NCI-H524 treated with DMSO at 0.1 percent for 48 hours (cell line): ENCODE measurements at places on chromosomes 4 and X.

GRCh38 chr4:87589531-87589930 lies 18.8 kb upstream of the DSPP start:
- DNase-seq = no peak

DNA sequence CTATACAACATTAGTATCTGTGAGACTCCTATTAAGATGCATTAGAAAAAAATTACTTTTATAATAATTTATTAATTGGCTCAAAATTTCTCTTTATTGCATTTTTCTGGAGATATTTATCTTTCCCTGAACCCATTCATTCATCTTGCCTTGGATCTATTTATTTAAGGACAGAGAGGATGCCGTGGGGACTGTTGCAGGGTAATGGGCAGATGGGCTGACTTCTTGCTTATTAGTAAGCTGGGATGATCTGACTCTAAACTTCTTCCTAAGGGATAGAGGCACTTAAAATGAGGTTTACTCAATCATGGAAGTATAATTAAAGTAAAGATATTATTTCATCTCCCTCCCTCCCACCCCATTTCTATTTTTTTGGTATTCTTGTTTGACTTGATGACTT lies 18.2 kb upstream of the ANK2 start:
- DNase-seq = no peak

- no peak for DNase-seq
Measured at GRCh38 chrX:119251386-119251785, 15.3 kb downstream of the PGRMC1 start.

DNA sequence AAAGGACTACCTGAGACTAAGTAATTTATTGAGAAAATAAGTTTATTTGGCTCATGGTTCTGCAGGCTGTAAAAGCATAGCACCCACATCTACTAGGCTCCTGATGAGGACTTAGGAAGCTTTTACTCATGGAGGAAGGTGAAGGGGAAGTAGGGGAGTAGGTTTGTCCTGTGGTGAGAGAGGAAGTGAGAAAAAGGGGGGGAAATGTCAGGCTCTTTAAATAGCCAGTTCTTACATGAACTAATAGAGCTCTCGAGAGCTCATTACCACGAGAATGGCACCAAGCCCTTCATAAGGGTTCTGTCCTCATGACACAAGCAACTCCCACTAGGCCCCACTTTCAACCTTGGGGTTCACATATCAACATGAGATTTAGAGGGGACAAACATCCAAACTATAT lies 125.5 kb upstream of the NRK start:
- DNase-seq = no peak

DNA sequence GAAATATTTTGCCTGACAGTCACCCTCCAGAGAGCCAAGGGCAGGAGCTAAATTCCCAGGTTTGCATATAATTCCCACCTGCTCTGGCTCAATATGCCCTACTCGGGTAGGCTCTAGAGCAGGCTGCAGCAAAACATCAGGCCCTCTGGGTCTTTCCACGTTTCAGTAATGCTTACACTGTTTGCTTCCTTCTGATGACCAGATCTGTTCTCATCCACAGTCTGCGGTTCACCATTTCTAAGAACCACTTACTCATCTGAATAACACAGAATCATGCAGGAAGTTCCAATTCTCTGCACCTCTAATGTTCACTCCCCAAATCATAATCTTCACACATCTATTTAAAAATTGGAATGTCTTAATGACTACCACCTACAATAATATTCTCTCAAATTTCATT lies 141.4 kb downstream of the PPP3CA start:
- DNase-seq = no peak

DNA sequence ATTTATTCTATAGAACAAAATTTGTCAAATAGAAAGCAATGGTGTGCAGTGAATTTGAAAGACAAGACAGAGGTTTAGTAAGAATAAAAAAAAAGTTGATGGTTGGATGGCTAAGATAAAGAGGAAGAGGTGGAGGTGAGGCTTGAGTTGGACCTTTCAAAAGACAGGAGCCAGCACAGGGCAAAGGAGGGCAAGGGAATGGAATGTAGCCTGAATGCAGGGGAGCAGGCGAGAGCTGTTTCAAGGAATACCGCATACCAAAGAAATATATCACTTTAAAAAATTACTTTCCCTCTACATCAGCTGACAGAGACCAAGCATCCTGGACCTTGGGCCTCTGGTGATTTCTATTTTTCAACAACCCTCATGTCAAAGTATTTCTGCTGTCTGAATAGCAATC lies 38.0 kb upstream of the CXXC4 start:
- DNase-seq = no peak

DNA sequence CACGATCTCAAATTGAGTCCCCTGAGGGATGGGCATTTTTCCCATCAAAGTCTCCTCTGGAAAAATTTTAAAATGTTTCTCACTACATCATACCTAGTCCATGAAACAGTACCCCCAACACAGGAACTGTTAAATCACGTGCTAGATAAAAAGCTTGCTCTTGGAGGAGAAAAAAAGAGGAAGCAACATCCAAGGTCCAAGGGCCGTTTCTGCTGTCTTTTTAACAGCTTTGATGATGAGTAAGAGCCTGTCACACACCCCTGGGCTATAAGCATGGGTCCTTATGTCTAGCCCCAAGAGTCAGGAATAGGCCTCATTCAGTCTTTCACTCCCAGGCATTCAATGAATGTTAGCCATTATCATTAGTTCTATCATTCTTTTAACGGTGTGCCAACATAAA lies 128.9 kb downstream of the SH3KBP1 start:
- no peak for DNase-seq

DNA sequence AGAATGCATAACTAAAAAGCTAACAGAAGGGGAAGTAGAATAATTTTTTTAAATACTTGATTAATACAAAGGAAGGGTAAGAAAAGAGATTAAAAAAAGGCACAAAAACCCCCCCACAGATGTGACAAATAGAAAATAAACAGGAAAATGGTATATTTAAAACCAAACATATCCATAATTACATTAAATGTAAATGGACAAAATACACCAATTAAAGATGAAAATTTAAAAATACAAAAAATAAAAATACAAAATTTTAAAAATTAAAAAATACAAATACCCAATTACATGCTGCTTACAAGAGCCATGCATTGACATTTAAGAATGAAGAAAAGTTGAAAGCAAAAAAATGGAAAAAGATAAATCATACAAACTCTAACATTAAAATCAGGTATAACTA lies 86.0 kb downstream of the SEL1L3 start:
- no peak for DNase-seq

DNA sequence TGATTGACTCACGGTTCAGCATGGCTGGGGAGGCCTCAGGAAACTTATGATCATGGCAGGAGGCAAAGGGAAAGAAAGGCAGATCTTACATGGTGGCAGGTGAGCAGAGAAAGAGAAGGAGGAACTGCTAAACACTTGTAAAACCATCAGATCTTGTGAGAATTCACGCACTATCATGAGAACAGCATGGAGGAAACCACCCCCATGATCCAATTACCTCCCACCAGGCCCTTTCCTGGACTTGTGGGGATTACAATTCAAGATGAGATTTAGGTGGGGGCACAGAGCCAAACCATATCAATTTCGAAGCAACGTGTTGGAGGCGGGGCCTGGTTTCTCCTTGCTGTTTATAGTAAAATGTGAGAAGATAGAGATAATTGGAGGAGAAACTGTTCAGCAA lies 167.4 kb downstream of the GABRB1 start:
- peak; percentile 52 for DNase-seq

- DNase-seq = no peak
Measured at GRCh38 chr4:99381588-99382175, 29.1 kb upstream of the ADH1C start.

GRCh38 chr4:48196758-48197504 lies 62.9 kb upstream of the TXK start:
- DNase-seq = no peak

DNA sequence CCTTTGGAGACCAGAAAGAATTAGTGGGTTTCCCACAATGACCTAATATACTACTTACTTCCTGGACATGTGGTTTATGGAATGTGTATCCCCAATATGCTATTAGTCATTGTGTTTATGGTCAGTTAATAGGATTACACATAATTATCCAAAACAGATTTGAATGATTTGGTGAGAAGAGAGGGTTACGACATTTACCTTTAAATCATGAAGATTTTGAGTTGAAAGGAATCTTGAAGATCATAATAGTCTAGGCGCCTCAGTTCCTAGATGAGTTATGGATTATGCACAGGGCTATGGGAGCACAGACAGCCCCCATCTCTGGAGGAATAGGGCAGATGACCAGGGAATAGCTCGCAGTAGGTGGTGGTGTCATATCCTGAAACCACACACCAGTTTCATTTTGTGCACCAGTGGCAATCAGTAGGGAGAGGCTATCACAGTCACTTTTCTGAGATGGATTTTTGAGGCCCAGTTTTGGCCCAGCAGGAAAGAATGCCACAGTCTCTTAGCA lies 61.3 kb downstream of the SEPTIN11 start:
- DNase-seq = no peak

GRCh38 chr4:152822323-152822722 lies 42.6 kb downstream of the ARFIP1 start:
- DNase-seq = no peak

GRCh38 chr4:144421839-144422565 lies 224.0 kb upstream of the HHIP start:
- DNase-seq = no peak

GRCh38 chr4:73704314-73705055 lies 35.9 kb upstream of the CXCL8 start:
- no peak for DNase-seq

GRCh38 chr4:108166038-108166437 lies 2.7 kb downstream of the LEF1 start:
- DNase-seq = no peak

DNA sequence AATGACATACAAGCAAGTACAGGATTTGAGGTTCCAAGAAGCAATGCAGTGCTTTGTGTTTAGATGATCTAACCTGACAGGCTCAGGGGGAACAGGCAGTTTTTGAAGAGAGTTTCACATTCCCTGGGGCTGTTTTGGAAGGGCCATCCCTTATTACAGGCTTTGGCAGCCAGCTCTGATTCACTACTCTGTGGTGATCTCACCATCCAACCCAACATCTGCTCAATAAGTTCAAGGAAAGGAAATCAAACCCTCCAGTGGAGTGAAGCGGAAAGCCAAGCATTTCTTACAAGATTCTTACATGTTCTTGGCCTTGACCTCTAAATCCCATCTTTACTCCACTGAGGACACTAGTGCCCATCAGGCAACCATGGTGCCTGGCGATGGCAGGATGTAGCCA lies 7.5 kb downstream of the IDS start:
- no peak for DNase-seq

- no peak for DNase-seq
Measured at GRCh38 chr4:7043284-7044136, at the start of gene TADA2B. Gene TADA2B, plus strand, starts transcription at chr4:7043372. Its CDS starts 208 bp downstream, at chr4:7043580.

DNA sequence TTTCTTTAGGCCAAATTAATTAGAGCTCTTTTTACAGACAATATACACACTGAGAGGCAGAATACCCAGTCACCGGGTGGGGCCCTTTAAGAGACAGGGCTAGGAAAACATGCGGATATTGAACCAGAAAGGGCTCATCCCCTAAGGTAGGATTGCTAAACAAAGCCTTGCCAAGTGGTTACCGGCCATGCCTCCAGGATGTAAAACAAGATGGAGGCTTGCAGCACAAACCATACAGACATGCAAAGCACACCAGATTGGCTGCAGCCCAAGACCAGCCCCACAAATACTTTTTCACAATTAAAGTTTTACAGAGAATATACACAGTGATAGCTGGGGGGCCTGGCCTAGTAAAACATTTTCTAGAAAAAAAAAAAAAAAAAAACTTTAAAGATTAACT lies 210.0 kb downstream of the KLHL4 start:
- DNase-seq = no peak
